ENCODE measurements at places on chromosomes 16 and 17.

DNA sequence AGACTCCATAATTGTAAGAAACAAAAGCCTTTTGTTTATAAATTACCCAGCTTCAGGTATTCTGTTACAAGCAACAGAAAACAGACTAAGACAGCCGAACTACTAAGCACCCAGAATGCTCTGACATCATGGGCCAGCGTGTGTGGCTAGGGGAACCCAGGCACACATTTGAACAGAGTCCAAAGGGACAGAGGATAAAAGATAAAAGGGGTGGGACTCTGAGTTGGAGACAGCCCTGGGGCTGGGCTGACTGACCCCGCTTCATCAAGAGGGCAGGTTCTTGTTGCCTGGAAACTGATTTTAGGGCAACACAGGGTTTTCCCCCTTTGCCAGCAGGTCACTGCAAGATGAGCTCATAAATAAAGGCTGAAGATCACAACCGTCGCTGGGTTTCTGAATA, 30.5 kb upstream of the ZNF287 start:
- no peak for DNase-seq

- no peak for DNase-seq
Measured at GRCh38 chr16:75415169-75415905, 18.0 kb downstream of the CFDP1 start.

DNA sequence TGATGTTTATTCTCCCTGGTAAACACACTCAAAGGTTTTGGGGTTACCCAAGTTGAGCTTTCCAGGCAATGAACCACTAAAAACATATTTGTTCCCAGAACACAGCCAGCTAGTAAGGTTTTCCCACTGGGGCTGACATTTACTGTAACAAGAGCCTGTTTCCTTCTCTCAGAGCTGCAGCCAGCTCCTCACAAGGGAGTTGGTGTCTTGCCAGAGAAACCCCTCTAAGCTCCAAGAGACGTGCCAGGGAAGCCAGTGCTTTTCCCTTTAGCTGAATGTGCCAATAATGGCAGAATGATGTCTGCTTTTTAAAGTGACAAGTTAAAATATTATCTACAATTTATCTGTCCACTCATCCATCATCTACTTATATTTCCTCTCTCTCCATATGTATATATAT, 170.8 kb upstream of the RBFOX1 start:
- DNase-seq = no peak

DNA sequence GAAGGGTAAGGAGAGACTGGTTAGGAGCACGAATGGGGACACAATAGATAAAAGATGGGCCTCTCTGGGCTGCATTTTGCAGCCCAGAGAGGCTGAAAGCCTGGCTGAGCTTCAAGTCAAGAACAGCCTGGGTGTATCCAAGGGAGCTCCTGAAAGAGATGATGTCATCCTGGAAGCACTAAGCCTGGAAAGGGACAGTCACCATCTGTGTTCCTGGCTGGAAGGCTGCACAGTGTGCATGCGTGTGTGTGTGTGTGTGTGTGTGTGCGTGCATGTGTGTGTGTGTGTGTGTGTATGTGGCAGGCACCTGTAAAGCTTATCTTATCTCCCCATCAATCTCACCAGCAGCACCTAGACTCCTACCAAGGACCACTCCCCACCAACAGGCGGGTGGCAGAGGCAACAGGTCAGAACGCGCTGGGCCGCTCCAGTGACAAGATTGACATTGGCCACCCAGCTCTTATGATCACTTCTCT, 44.1 kb downstream of the COG7 start:
- DNase-seq = no peak
